ENCODE measurements at places on chromosomes 16 and 17.

DNA sequence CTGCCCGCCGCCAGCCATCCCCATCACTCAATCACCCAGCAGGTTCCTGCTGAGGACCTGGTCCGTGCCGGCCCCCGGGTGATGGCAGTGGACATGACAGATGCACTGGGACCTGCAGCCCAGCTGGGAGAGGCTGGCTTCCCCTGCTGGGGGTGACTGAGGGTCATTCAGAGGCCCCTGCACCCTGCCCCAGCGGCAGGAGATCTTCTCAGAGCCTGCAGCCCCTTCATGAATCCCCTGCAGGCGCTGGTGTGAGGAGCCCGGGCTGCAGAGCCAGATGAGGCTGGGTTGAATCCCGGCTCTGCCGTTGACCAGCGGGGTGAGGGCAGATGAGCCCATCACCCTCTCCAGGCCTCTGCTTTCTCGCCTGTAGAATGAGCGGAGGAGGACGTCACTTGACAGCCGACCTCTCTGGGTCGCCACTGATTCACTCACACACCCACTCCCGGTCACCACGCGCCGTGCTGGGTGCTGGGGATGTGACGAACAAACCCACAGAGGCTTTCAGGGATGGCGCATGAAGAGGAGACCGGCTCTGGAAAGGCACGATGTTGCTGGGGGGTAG is 95.2 kb upstream of the CIBAR2 start:
- no peak for DNase-seq

DNA sequence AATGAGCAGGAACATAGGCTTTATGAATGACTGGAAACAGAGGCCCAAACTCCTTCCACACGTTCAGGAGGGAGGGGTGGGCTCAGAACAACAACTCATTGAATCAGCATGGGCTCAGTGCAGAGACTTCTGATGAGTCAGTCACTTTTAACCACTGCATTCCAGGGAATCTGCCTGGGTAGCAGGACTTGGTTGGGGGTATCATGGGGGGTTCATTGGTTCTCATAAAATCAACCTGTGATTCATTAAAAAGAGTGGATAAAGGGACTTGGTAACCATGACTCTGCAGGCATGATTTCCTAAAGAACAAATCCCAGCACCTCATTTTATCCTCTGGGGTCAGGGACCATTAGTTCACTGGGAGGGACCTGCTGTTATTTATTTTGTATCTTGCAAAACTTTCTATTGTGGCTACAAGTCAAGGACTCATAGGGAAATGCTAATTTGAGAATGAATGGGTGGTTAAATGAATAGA is 13.8 kb downstream of the ITGB3 start:
- DNase-seq: no peak

DNA sequence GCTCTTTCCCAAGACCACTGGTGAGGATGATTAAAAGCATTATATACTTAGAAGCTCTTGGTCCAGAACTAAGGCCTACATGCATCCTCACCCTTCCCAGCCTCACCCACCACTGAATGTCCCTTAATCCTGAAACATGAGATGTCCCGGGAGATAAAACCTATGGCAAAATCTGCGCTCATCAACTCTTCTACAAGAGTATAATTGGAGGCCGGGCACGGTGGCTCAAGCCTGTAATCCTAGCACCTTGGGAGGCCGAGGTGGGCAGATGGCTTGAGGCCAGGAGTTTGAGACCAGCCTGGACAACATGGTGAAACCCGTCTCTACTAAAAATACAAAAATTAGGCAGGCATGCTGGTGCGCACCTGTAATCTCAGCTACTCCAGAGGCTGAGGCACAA is 13.3 kb downstream of the ACACA start:
- no peak for DNase-seq

GRCh38 chr17:75182569-75183436 is at the start of gene SUMO2:
Gene SUMO2, minus strand, starts transcription at chr17:75182959. Its CDS starts 125 bp downstream, at chr17:75182834.
- peak; percentile 97 for DNase-seq

DNA sequence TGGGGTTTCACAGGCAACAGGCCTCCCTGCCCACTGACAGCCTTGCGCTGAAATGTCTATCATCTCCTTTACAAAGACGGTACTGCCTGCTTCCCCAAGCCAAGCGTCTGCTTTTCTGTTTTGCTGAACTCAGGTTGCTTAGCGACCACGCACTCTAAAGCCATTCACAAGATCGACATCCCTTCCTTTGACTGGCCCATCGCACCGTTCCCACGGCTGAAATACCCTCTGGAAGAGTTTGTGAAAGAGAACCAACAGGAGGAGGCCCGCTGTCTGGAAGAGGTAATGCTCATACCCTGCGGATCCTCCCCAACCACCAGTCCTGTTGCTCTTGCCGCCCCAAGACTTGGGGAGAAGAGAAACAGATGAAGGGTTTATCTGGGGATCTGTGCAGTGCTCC is 28.7 kb downstream of the TMEM186 start:
- DNase-seq: no peak

GRCh38 chr16:28304214-28304613 is 11.9 kb downstream of the SBK1 start:
- DNase-seq: no peak

DNA sequence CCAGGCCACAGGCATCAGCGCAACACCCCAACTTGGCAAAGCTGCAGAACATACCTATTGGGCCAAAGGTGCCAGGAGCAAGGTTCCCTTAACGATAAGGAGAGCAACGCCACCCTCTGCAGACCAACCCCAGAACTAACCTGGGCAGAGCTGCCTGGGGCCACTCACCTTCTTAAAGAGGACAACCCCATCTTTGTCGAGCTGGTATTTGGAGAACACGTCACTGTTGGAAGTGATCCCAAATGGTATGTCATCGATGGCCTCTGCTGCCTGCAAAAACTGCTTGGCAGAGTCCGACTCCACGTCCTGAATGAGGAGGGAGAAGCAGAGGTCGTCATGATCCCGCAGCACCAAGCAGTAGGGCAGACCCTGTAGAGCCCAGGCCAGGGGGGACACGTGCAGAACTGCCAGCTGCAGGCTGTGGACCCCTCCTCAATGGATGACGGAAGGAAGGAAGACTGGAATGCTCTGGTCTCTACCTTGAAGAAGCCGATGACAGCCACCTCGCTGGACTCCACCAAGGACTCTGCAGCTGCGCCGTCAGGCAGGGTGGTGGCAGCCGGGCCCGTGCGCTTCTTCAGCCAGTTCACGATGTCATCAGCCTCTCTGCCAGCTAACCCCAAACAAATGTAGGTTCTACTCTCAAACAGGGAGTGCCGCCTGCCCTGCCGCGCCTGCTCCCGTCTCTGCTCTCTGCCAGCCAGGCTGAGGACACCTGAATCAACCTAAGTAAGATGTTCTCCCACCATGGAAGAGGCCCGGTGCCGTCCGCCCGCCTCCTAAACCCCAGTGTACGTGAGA is 5.2 kb downstream of the P4HB start:
- no peak for DNase-seq

GRCh38 chr16:31094088-31094423 is 541 bp downstream of the VKORC1 start:
- DNase-seq: no peak

Measured in stimulated activated CD4-positive, alpha-beta T cell treated with anti-CD3 and anti-CD28 coated beads, Interleukin-15, amount 100 ng/mL, for 1 hour (primary cell).